ENCODE measurements at places on chromosomes 13 and 19. TPM values are rescaled to one million over a fixed set of nuclear protein-coding genes. Genes with fewer than 3 reads are reported as not detected.
A peak's percentile ranks its signal among the peaks of the same experiment; 100 is the strongest.

DNA sequence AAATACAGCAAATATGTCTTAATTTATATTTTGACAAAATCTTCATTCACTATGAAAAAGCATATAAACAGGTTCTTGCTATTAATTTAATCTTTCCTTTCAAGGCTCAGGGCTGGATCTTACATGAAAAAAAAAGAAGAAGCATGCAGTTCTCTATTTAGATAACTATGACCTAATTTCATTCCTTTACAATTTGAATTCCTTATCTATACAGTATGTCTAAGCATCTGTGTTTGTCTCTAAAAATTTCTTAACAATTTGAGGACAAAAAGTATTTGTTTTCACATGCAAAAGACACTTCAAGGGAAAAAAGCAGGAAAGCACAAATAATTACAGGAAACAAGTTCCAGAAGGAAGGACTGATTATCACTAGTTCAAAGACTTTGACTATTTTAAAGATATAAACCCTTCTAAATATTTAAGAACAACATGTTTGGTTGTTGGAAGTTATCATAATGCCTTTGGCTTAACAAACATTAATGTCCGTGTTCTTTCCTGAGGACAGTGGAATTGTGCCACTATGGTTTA lies 157.5 kb downstream of the TBC1D4 start:
- no peak for DNase-seq

- no peak for DNase-seq
Measured at GRCh38 chr13:79171141-79172061, 234.7 kb downstream of the RBM26 start.

DNA sequence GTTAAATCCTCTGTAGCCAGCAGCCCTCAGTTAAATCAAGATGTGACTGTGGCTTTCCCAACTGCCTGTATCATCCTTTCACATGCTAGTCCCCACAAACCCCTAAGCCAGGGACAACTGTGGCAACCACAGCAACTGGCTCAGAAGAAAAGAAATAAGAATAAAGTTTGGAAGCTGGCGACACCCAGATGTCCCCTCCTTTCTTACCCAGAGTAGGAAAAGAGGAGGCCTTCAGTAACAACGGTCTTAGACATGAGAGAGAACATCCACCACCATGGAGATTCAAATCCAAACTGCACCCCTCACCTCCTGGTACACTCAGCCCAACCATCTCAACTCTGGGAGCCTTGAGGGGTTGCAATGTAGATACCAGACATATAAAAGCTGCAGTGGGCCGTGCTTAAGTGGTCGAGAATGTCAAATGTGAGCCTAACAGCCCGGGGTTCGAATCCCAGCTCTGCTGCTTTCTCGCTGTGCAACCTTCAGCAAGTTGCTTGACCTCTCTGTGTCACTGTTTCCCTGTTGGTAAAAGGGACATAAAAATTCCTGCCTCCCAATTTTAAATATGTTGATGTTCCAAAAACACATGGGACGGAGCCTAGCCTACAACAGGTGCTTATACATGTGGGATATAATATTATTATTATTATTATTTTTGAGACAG lies 23.8 kb downstream of the ZNRF4 start:
- DNase-seq: no peak

GRCh38 chr19:33225458-33225926 lies at the start of gene SLC7A10:
Gene SLC7A10 (minus strand): TSS chr19:33225850. CDS start chr19:33225703, 147 bp downstream.
- no peak for DNase-seq

DNA sequence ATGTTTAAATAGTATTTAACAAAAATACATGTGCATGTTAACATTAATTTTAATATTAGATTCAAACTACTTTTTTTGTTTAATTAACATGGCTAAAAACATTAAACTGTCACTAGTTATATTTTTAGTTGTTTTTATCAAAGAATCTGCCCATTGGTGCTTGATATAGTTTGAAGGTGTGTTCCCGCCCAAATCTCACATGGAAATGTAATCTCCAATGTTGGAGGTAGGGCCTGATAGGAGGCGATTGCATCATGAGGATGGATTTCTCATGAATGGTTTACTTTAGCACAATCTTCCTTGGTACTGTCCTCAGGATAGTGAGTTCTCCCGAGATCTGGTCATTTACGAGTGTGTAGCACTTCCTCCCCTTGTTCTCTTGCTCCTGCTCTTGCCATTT lies 2459.4 kb downstream of the PCDH9 start:
- no peak for DNase-seq

- DNase-seq: no peak
Measured at GRCh38 chr19:2394442-2395292, 32.7 kb downstream of the TIMM13 start.

DNA sequence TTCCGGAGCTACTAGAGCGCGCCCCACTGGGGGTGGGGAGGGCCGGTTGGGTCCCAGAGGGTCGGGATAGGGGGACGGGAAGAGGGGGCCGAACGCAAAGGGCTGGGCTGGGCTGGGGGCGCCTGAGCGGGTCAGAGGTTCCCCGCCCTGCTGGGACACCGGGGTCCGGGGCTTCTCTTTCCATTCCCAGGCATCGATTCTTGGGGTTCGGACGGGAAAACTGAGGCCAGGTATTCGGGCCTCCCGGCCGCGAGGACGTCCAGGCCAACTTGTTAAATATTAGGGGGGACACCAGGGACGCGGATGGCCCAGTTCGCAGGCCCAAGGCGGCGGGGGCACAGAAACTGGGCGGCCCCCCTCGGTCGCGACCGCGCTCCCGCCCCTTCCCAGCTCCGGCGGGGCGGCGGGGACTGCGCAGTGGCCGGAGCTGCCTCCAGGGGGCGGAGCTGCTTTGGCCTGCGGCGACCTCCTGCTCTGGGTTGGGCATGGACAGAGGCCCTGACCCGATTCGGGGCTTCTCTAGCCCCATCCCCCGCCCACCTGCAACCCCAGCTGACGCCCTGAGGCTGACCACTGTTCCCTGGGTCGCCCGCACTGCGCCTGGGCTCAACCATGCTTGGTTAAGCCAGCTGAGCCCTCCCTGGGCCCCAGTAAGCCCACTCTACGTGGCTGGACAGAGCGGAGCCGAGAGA lies 1.2 kb upstream of the KLF16 start:
- DNase-seq: peak; percentile 79

GRCh38 chr19:39406656-39407409 lies at the start of gene ZFP36:
Gene ZFP36 (plus strand): TSS chr19:39406847. CDS start chr19:39406905, 58 bp downstream.
- peak; percentile 95 for DNase-seq

DNA sequence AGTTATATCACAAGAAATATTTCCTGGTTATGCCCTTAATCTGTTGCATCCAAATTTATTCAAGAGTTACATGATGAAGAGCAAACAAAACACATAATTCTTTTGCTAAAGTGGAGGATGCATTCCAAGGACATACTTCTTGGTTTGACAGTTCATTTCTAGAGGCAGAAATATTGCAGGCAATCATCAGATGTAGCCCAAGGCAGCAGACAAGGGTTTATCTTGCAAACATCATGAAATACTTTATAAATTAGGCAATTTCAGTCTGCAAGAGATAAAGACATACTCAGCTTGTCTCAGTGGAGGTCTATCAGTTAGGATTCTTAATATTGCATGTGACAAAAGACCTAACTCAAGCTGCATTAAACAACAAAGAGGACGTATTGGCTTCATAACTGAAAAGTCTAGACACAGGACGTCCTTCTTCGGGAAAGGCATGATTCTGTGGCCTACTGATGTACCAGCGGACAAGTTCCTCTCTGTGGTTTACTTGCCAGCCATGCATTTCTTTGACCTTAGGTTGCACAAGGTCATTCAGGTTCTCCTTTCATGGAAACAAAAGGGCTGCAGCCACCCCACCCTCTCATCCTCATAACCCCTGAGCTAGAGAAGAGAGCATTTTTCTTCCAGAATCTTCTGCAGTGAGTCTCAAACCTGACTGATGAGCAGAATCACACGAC lies 204.1 kb downstream of the KATNAL1 start:
- DNase-seq: no peak

Gene C19orf81
- not detected for polyA plus RNA-seq

Gene N4BP2L2
- polyA plus RNA-seq: 77.3 TPM

Gene ARL11
- polyA plus RNA-seq: 0.09 TPM

Gene VSIG10L
- polyA plus RNA-seq: 1.5 TPM

Gene LRRC4B
- polyA plus RNA-seq: 0.32 TPM

Gene ZNF442
- polyA plus RNA-seq: 0.27 TPM

Gene SPRED3
- polyA plus RNA-seq: 0.10 TPM
